Left kidney (tissue), 8 donors: ENCODE measurements at places on chromosomes 3 and 15.

- DNase-seq = no peak
Measured at GRCh38 chr3:98390366-98390765, at the start of gene OR5K3. TSS of gene OR5K3 (plus strand) at chr3:98390666. CDS start at chr3:98390666, 0 bp downstream.

DNA sequence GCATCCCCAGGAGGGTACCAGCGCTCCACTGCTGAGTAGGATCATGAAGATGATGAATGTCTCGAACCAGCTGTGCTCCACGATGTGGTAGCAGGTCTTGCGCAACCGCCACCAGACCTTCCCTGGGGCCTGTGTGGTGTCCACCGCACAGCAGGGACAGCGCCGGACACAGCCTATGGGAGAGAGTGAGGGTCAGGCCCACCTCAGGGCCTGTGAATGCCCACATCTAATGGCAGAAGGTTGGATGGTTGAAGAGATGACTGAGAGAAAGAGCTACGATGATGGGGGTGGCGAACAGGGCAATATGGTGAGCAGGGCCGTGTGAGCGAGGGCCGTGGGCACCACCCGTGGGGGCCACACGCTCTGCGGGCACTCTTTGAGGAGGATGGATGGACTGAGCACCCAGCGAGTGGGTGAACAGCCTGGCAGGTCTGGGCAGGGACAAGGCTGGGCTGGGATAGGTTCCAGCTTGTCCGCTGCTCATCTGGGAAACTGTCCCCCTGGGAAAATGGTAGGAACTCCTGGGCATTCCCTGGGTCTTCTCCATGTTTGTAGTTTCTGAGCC, 74.1 kb downstream of the SCN5A start:
- DNase-seq = no peak

DNA sequence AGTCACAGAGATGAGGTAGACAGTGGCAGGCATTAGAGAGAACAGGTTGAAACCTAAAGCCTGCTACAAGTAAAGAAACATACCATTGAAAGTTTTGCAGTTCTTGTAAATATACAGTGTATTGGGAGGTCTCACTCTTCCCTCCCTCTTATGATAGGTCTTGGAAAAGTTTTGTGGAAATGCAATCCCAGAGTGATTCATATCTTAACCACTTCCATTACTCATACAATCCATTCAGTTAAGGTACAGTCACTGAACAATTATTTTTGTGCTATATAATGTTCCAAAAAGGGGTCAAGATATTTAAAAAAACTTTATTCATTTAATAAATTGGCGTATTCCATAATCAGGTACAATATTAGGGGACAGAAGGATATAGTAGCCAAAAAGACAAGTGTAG, 737.7 kb upstream of the ALCAM start:
- DNase-seq = no peak

GRCh38 chr15:87461631-87462030, 794.9 kb downstream of the NTRK3 start:
- DNase-seq = no peak
